ENCODE measurements at places on chromosomes 7 and 10.

- H3K36me3 ChIP-seq, result no peaks in the 10 kb centered on the region
- no peak for DNase-seq
- no peak overlapping the region for H3K27ac ChIP-seq
Observed at GRCh38 chr7:74482629-74483401, 29.1 kb downstream of the GTF2IRD1 start.

GRCh38 chr7:154587792-154588191 lies 415.1 kb downstream of the PAXIP1 start:
- no peaks in the 10 kb centered on the region for H3K27me3 ChIP-seq
- H3K4me1 ChIP-seq, result no peaks in the 10 kb centered on the region
- no peak for DNase-seq
- no peak overlapping the region for H3K27ac ChIP-seq
- no peaks in the 10 kb centered on the region for H3K36me3 ChIP-seq

DNA sequence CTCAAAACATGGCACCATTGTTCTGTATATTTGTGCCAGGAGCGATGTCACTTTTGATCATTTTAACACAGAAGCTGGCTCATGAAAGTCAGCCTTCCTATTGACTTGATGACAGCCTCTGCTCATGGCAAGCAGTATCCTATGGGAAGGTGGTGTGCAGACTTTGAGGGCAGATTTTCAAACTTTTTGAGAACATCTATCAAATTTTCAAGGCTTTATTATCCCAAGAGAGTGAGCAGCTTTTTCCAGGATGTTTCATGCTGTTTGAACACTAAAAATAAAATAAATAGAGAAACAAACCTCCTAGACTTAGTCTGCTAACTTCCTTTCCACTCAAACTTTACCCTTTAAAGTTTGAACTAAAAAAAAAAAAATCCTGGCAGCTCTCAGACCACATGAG lies 20.3 kb downstream of the FAM13C start:
- no peak for DNase-seq
- H3K27me3 ChIP-seq, result no peaks in the 10 kb centered on the region
- H3K27ac ChIP-seq, result no peak overlapping the region
- no peaks in the 10 kb centered on the region for H3K36me3 ChIP-seq
- H3K4me1 ChIP-seq, result no peaks in the 10 kb centered on the region

- no peak for DNase-seq
- peaks cover 4% of the 10 kb centered on the region for H3K27me3 ChIP-seq
- H3K4me3 ChIP-seq, result no peak overlapping the region
- no peaks in the 10 kb centered on the region for H3K36me3 ChIP-seq
- no peak overlapping the region for H3K27ac ChIP-seq
Observed at GRCh38 chr10:93095225-93095624, 21.5 kb downstream of the CYP26A1 start.

Measured in T-helper 2 cell treated with Interferon-gamma antibody and Interleukin-4, amounts not matched to agents 5 μg/mL and 100 μg/mL, for 36 hours (primary cell).